ENCODE measurements at places on chromosomes 16 and 17.

DNA sequence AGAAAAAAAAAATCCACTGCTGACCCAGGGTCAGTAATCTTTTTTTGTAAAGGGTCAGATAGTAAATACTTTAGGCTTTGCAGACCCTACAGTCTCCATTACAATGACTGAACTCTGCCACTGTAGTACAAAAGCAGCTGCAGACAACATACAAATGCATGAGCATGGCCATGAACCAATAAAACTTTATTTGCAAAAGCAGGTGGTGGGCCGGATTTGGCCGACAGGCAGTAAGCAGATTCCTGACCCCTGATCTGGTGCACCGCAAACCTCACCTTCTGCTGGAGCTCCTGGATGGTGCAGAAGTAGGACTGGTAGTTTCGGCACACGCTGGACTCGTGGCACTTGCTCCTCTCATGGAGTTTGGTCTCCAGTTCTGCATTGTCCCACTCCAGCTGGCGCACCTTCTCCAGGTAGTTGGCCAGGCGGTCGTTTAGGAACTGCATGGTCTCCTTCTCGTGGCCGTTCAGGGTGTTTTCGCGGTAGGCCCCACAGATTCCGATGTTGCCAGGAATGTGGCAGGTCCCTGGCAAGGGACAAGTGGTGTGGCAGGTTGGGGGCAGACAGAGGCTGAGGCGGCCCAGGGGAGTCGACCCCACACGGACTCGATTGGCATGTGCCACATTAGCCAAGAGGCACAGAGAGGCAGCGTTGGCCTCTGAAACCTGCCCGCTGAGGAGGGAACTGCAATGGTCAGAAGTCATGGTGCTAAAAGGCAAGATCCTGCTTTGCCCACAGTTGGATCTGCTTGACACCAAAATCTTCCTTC is 13.1 kb downstream of the KRT37 start:
- DNase-seq: no peak

GRCh38 chr17:82536512-82537201 is 17.1 kb downstream of the FOXK2 start:
- no peak for DNase-seq

GRCh38 chr17:802901-803881 is 21.0 kb downstream of the MRM3 start:
- no peak for DNase-seq

GRCh38 chr16:27097800-27098230 is 31.1 kb downstream of the C16orf82 start:
- DNase-seq: no peak

DNA sequence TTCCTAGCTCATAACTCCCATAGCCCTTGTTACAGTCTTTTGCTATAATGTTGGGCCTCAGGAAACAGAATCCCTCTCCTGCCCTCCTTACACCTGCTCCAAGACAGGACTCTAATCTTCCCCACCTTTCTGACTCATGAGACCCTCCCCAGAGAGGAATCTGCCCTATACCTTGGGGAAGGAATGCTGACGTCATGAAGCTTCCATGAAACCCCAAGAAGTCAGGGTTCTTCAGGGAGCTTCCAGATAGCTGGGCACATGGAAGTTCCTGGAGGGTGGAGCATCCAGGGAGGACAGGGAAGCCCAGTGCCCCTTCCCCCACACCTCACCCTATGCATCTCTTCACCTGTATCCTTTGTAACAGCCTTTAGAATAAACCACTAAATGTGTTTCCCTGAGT is 285.7 kb downstream of the SOX9 start:
- no peak for DNase-seq

DNA sequence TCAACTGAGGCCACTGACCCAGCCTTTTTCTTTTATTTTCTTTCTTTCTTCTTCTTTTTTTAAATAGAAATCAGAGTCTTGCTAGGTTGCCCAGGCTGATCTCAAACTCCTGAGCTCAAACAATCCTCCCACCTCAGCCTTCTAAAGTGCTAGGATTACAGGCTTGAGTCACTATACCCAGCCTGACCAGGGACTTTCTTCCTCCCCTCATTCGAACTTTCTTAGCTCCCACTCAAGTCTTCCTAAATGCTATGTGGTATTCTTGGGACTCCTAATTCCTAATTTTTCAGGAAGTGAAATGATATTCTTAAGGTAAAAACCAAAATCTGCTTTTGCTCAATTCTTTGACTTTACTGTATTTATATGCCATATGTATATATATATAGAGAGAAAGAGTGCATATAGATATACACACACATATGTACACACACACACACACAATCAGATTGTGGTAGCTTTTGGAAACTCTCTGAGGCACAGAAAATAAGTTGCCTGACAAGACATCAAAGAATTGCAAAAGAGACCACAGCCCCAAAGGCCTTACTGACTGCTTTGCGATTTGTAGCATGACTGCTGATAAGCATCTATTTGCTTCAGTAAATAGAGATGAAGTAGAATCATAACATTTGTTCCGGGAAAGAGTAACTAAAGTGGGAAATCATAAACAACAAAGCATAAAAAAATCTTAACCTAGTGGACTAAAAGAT is 9.5 kb upstream of the AMZ2 start:
- DNase-seq: no peak

- no peak for DNase-seq
These were observed 31.9 kb downstream of the PDIA2 start for GRCh38 chr16:314795-315299.

GRCh38 chr16:4550591-4550990 is 5.5 kb upstream of the C16orf96 start:
- DNase-seq: no peak

DNA sequence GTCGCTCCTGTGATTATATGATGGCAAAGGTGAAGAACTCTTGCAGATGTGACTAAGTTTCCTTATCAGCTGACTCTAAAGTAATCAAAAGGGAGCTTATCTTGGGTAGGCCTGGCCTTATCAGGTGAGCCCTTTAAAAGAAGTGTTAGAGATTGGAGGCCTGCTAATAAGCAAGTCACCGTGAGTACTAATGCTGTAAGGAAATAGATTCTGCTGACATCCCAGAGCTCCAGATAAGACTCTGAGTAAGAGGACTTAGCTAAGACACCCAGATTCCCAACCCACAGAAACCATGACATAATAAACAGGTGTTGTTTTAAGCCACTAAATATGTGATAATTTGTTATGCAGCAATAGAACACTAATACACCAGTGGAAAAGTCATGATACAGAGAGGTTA is 99.9 kb upstream of the FAM20A start:
- no peak for DNase-seq

GRCh38 chr16:80719573-80719972 is 84.8 kb downstream of the CDYL2 start:
- DNase-seq: no peak

DNA sequence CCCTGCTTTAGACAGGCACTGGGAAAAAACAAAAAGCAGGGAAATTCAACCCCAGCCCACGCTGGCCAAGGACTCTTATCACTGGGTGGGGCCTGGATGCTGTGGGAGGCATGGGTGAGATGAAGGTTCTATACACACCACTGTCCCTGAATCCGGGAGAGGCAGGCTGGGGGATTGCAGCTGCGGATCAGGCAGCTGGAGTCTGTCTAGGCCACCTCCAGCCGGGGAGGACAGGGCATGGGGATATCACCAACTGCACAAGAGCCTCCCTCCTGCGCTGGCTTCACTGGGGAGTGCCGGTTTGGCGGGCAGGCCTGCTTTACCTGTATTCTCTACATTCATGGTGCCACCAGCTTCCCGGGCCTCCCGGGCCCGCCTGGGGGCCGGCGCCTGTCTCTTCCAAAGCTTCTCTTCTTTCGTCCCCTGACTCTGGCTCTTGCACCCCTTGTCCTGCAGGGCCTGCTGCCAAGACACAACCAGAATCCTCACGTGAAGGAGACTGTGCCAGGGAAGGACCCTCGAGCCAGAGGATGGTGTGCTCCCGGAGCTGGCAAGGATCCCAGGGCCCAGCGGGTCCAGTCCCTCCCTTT is 13.9 kb downstream of the KIFC3 start:
- DNase-seq: no peak

- DNase-seq: no peak
These were observed 14.2 kb upstream of the KREMEN2 start for GRCh38 chr16:2949705-2950352.

- no peak for DNase-seq
These were observed 18.1 kb upstream of the ABCA8 start for GRCh38 chr17:68973098-68973846.

DNA sequence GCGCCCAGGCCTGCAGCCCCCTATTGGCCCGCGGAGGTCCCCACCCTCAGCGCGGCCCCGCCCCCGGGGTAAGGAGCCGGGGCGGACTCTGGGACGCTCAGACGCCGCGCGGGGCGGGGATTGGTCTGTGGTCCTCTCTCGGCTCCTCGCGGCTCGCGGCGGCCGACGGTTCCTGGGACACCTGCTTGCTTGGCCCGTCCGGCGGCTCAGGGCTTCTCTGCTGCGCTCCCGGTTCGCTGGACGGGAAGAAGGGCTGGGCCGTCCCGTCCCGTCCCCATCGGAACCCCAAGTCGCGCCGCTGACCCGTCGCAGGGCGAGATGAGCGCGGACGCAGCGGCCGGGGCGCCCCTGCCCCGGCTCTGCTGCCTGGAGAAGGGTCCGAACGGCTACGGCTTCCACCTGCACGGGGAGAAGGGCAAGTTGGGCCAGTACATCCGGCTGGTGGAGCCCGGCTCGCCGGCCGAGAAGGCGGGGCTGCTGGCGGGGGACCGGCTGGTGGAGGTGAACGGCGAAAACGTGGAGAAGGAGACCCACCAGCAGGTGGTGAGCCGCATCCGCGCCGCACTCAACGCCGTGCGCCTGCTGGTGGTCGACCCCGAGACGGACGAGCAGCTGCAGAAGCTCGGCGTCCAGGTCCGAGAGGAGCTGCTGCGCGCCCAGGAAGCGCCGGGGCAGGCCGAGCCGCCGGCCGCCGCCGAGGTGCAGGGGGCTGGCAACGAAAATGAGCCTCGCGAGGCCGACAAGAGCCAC is at the start of gene NHERF1:
TSS of gene NHERF1 (plus strand) at position 100 of the 750 bp plus-strand sequence. CDS start at position 319, 219 bp downstream.
- peak; percentile 70 for DNase-seq

- DNase-seq: no peak
These were observed 26.5 kb downstream of the TMEM98 start for GRCh38 chr17:32954477-32954876.

- DNase-seq: no peak
These were observed 55.5 kb upstream of the DLX4 start for GRCh38 chr17:49913226-49914095.

GRCh38 chr17:61380217-61380835 is 19.3 kb upstream of the TBX2 start:
- DNase-seq: no peak

DNA sequence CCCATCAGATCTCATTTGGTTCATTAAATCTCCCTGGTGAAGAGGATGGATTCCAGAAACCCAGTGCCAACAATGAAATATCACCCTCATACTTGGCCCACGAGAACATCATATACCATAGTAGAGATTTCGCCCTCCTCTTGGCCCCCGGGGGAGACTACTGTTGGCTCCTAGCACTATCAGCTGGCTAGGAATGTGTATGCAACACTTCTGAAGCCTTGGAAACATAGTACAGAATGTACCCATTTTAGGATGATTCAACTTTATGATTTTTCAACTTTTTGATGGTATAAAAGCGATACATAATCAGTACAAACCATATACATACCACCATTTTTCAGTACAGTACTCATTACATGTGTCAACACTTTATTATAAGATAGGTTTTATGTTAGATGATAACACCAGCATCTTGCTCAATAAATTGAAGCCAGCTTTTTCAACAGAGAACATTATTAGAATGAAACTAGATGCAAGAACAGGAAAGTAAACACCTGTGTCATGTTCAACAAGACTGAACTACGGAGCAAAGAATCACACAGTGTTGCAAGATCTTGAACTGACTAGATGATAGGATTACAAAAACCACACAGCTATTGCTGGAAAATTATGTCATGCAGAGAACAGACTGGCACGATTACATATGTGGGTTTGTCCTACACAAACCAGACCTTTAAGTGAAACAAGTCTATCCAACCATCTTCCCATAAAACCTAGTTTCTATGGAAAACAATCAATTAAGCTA is 17.2 kb downstream of the RSL1D1 start:
- no peak for DNase-seq

DNA sequence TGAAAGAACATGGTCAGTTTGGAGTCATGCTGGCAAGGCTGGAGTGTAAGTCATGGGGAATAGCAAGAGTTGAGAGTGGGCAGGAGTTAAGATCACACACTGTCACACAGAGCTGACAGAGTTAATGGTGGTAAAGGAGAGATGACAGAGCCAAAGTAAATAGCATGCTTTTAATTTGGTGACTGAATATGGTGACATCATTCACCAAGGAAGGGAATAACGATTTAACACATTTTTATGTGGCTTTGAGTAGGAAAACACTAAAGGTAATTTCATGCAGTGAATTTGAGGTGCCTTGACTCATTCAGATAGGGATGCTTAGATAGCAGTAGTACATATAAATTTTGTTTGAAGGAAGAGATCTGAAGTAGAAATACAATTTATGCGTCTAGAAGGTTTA is 42.1 kb downstream of the SYNRG start:
- no peak for DNase-seq

- DNase-seq: peak; percentile 46
These were observed 601 bp upstream of the RFWD3 start for GRCh38 chr16:74667255-74667700.

DNA sequence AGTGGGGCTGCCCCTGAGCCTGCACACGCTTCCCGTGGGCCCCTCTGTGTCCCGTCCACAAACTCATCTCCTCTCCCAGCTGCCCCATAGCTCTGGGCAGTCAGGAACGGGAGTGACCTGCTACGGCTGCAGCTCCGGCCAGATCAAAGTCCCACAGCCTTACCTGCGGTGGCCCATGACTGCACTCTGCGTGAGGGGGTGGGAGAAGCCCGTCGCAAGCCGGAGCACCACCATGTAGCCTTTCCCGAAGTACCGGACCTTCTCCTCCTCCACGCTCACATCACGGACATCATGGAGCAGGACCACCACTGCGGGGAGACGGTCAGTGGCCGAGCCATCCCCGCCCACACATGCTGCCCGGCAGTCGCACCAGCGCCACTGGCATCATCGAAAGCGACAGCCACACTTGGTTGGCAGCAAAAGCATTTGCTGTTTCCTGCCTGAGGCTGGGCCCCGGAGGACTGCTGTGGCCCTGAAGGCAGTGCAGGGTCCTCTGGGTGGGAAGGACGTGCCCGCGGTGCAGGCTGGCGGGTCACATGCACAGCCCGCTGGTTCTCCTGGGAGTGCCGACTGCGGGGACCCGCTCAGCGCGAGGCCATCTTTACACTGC is 6.2 kb downstream of the CYBC1 start:
- no peak for DNase-seq

- DNase-seq: no peak
These were observed 27.0 kb downstream of the IRX6 start for GRCh38 chr16:55350984-55351383.

- DNase-seq: no peak
These were observed 734 bp downstream of the ARHGDIG start for GRCh38 chr16:280991-281659.

- DNase-seq: no peak
These were observed 7.8 kb downstream of the RARA start for GRCh38 chr17:40316571-40317344.

GRCh38 chr16:53741546-53741945 is 37.6 kb downstream of the FTO start:
- no peak for DNase-seq
